LHCN-M2 (cell line): ENCODE measurements at places on chromosomes 5 and 9.
A peak's percentile ranks its signal among the peaks of the same experiment; 100 is the strongest.

GRCh38 chr9:134099123-134099761 is 31.4 kb upstream of the BRD3 start:
- DNase-seq: peak; percentile 25

GRCh38 chr5:83686251-83686650 is 34.4 kb downstream of the HAPLN1 start:
- no peak for DNase-seq

GRCh38 chr9:90909225-90909624 is 107.6 kb downstream of the SYK start:
- DNase-seq: no peak

- DNase-seq: peak; percentile 28
Measured at GRCh38 chr5:74017112-74017511, 391.1 kb downstream of the ARHGEF28 start.

DNA sequence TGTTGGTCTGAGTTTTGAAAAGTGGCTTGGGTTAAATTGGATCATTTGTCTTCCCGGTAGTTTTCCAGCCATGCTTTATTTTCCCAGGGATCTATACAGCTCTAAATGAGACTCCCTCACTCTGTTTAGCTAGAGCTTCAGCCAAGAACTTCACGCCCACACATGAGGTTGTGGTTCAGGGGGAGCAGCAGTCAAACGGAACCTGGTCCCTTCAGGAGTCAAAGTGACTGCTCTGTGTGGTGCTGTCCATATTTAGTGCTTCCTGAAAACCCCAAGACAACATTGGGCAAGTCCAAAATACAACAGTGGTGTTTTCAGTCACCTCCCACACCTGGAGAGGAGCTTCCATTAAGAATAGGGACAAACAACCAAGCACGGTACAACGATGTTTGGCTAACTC is 90.5 kb downstream of the ANKH start:
- no peak for DNase-seq

GRCh38 chr5:57513785-57514184 is 31.2 kb upstream of the ACTBL2 start:
- no peak for DNase-seq

- peak; percentile 22 for DNase-seq
Measured at GRCh38 chr5:38751103-38751502, 94.7 kb upstream of the OSMR start.

DNA sequence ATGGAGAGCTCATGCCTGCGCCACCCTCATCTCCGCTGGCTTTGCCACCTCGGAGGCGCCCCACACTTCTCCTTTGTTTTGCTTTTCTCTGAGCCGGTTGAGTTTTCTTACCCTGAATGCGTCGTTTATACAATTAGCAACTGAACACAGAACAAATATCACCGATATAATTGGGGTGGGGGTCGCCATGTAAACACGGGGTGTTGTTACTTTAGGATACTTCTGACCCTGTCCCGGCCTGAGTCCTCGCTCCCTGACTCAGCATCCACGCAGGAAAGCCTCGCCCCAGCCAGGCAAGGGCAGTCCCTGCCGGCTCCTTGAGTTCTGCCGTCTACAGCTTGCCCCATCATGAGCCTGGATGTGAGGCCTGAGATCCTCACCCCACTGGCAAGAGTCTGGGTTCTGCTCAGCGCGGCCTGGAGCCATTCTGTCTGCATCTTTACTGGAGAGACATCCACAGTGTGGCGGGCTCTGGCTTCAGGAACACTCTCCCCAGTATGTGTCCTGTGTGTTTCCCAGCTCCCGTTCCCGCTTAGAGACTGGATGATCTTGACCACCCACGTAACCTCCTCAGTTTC is 5.5 kb downstream of the NKX2-5 start:
- DNase-seq: no peak

GRCh38 chr5:91978221-91978882 is 595.2 kb upstream of the ARRDC3 start:
- DNase-seq: no peak

DNA sequence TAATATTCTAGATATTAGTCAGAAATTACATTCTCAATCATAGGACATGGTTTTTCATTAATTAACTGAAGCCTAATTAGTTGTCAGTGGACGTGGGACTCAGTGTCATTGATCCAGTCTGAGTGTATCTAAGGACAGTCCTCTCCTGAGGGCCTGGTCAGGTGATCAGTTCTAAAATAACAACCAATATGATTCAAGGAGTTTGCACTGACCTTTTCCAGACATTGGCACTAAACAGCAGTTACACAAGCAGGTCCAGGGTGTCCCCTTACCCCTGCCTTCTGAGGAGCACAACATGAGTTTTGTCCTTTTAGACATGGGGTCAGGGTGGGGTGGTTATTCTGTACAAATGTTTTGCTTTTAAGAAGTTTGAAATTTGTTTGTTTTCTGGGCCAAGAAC is 97.8 kb downstream of the CMYA5 start:
- DNase-seq: no peak

DNA sequence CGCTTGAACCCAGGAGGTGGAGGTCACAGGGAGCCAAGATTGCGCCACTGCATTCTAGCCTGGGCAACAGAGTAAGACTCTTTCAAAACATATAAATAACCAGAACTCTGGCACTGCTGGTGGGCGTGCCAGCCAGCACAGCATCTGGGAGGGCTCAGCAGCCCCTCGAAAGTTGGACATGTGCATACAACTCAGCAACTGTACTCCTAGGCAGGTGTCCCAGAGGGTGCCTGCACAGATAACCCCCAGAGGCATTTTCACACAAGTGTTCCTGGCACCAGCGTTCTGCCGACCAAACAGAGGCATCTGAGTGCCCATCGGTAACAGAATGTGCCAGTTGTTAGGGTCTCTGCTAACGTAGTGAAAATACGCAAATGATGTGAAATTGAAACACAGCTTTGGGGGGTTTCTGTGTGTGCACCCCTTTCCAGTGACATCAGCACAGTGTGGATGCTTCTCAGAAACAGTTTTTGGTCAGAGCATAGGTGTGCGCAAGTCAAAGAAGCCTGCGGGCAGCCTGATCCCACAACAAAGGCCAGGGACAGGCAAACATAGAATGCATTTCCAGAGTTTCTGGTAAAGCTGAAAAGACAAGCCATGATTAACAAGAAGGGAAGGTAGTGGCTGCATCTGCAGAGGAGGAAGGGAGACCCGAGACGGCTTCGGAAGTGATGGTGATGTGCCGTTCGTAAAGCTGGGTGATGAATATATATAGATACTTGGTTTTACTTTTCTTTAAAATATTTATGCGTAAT is 190.2 kb downstream of the CACNA1B start:
- DNase-seq: no peak

- DNase-seq: no peak
Measured at GRCh38 chr5:92329759-92330158, 946.6 kb upstream of the ARRDC3 start.

GRCh38 chr5:162886717-162887116 is 550.7 kb upstream of the CCNG1 start:
- DNase-seq: no peak

GRCh38 chr5:146130440-146131045 is 25.2 kb upstream of the PLAC8L1 start:
- DNase-seq: peak; percentile 23

GRCh38 chr5:73280386-73280785 is 107.4 kb downstream of the TMEM174 start:
- DNase-seq: no peak

DNA sequence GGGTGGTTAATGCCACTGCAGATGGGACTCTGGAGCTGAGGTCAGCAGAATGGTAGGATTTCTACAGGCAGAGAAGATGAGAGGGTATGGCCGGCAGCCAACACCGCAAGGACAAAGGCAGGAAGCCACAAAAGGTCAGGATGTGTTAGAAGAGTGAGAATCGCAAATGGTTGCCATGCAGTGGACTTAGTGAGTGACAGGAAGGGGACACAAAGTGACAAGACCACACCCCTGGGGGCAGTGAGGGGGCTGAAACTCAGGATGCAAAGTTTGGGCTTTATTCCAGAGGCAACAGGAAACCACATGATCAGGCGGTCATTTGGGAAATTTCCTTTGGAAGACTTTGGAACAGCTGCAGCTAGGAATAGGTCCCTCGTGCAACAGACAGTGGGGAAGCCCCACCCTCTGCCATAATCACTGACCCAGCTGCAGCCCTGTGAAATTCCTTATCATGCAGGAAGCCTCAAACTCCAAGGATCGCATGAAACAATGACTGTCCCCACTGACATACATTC is 14.2 kb upstream of the CCDC180 start:
- peak; percentile 72 for DNase-seq

DNA sequence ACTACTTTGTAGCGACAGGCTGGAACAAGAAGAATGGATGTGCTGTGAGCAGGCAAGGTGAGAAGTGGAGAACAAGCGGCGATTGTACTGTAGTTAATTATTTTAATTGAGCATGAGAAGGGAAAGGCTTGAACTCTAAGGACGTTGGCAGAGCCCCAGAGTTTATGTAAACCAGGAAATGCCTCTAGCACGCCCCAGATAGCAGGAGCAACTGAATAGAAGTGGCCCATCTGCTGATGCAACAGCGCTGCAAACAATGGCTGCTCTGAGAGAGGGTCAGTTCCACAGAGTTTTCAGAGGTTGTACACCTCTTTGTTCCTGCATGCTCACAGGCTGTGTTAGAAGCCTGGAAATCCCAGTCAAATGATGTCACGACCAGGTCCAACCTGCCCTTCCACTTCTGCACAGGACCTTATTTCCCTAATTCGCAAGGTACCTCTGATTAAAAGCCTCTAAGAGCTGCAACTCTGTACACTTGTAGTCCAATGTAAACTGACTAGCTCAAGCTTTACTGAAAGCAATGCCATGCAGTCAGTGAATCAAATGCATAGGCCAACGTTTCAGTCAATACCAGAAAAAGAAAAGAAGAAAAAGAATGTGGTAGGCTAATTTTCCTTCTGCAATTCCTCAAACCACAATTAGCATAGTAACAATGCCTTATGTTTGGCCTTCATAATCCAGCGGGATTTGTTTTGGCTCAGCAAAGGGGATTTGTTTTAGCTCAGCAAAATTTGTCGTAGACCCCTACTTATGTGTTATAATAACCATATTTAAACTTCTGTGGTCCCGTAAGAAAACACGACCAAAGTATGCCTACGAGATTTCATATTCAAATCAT is 119.6 kb upstream of the RETREG1 start:
- no peak for DNase-seq

DNA sequence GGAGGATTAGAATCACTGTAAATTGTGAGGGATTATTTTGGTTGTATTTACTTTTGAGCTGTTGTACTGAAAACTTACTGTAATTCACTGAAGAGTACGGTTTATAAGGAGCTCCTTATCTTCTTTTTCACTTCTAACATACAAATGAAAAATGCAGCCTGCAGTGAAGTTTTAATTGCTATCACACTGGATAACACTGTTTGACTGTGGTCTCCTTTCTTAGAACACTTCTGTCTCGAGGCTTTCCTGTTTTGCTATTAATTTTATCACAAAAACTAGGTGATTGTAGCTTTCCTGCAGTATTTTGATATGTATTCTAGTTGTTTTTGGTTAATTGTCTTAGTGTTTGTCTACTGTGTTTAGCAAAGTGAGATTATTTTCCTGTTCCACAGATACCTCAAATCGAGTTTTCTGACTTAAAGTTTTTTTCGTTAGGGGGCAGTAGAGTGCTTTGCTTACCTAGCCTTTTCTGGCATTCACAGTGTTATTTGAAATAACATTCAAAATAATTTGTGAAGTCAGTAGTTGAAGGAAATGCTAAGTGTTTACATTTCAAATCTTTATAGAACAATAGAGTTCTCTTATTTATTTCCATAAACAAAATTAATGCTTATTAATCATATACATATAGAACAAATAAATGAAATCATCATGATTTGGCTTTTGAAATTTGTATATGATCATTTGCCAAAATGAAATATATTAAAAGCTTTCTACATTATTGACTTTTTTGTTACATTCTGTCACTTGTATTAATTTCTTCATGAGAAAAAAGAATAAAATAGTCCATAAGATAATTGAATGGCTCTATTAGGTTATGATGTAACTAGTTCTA is 52.9 kb downstream of the COMMD10 start:
- DNase-seq: peak; percentile 52

DNA sequence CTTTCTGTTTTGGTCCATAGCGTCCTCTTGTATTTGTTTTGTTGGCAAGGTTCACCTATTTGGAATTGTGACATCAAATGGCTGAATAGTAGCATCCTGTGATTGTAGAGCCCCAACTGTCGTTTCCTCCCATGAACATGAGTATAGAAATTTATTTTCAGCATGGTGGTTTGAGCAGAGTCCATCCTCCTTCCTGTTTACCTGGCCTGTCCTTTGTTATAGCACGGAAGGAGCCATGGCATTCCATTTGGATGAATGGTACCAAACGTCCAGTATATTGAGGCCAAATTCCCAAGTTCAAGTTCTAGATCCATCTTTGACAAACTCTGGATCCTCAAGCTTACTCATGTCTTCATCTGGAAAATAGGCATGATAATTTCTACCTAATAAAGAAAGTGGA is 16.8 kb downstream of the RASGRF2 start:
- DNase-seq: no peak

- DNase-seq: peak; percentile 73
Measured at GRCh38 chr5:113246361-113246870, 188.4 kb downstream of the TSSK1B start.

GRCh38 chr9:95840074-95840473 is 35.4 kb upstream of the ERCC6L2 start:
- DNase-seq: no peak

DNA sequence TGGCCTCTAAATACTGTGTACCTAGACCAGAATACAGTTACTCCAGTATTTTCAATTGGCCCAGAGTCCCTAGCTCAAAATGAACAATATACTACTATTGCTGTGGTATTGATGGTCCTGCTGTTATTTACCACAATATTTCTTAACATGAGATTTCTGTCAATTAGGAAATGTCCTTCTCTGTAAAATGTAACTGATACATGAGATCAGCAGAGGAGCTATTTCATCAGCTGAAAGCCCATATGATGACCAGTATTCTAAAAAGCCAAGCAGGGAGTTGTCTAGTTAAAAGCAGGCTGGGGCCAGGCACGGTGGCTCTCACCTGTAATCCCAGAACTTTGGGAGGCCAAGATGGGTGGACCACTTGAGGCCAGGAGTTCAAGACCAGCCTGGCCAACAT is 187.7 kb upstream of the PTGER4 start:
- DNase-seq: no peak

GRCh38 chr5:175681968-175682340 is 24.1 kb downstream of the HRH2 start:
- DNase-seq: no peak
